ENCODE measurements at places on chromosomes 6 and 20. TPM values are rescaled to one million over a fixed set of nuclear protein-coding genes. Genes with fewer than 3 reads are reported as not detected.

DNA sequence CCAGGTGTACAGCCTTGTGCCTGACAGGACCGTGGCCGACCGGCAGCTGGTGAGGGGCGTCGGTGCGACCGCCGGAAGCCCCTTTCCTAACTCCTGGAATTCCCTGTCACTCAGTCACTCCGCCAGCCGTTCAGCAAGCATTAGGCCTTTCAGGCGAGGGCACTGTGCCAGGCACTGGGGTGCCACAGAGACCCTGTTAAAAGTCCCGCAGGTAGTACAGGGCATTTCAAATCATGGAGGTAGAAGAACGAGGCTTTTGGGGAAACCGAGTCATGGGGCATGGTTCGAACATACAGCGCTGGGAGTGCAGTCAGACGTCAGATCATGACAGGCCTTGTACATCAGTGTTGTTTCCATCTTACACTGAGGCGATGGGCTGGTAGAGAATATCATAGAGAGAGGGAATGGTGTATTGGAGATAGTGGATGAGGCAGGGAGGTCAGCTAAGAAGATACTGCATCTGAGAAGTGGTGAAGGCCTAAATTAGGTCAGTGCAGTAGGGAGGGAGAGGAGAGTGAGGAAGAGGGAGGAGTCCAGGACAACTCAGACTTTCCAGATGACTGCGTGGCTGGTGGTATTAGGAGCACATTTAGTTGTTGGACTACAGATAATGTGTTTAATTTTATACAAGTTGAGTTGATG, 892 bp upstream of the DXO start:
- no peak for ATAC-seq

DNA sequence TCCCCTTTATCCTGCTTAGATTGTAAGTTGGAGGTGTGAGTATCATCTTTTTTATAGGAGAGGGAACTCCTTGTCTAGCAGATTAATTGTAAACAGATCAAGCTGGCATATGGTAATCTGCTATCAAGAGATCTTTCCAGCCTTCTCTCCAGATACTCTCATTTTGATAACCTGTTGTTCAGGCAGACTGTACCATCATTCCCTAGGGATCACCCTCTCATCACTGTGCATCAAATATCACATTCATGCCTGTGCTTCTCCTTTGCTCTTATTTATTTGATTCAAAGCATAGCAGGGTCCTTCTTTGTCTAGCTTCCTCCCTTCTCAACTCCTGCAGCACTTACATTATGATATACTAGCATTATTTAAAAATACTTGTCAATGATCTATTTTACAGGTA, 73.8 kb downstream of the LRRC1 start:
- no peak for ATAC-seq

KIF25 gene
- not detected for total RNA-seq

DNA sequence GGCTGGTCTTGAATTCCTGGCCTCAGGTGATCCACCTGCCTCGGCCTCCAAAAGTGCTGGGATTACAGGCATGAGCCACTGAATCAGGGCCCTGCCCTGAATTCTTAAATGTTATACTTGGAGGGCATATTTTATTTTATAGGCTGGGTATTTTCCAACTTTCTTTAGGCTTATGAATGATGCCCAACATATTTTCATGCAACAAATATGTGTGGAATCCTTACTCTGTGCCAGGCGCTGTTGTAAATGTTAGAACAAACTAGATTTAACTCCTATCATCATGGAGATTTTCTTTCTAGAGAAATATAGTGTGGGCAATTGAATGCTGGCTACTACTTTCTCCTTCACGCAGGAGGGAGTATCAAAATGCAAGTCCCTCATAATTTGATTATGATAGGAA, 71.2 kb downstream of the SAMD5 start:
- no peak for ATAC-seq

GTPBP2 gene
- 28.8 TPM for total RNA-seq

- ATAC-seq = no peak
These were observed 165.7 kb downstream of the SOD2 start for GRCh38 chr6:159527351-159527750.

FAXC gene
- total RNA-seq = 18.4 TPM

FKBP1C gene
- total RNA-seq = 0.27 TPM

DNA sequence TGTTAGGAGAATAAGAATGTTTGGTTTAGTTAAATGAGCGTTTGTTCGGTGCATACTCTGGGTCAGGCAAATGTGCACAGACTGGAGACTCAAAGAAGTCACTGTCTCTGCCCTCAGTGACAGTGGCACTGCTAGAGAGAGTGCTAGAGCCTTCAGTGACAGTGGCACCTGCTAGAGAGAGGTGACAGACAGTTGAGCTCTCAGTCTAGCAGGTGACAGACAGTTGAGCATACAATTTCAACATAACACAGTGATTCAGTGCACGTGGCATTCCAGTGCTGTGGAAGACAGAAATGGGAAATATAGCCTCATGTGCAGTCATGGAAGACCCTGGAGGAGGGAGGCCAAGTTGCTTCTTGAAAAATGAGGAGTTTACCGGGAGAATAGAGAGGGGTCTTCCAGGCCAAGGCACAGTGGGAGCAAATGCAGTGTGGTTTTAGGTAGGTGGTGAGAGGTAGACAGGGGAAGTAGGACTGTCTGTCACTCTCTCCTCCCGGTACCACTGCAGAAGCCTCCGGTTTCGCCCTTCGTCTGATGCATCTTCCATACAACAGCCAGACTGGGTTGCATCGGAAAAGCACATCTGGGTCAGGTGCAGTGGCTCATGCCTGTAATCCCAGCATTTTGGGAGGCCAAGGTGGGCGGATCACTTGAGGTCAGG, 107.9 kb upstream of the CLDN20 start:
- no peak for ATAC-seq

DNA sequence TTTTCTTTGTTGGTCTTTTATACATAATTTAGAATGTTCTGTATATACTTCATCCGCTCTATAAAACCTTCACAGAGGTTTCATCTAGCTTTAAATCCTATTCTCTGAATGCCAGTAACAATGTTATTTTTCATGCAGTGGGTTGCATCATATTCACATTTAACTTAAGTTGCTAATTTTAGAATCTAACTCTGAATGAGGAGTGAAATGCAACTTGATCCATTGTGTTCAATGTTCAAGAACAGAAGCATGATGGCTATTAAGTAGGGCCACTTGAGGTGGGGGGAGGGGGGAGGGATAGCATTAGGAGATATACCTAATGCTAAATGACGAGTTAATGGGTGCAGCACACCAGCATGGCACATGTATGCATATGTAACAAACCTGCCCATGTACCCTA, 224.5 kb downstream of the NKAIN2 start:
- no peak for ATAC-seq

DNA sequence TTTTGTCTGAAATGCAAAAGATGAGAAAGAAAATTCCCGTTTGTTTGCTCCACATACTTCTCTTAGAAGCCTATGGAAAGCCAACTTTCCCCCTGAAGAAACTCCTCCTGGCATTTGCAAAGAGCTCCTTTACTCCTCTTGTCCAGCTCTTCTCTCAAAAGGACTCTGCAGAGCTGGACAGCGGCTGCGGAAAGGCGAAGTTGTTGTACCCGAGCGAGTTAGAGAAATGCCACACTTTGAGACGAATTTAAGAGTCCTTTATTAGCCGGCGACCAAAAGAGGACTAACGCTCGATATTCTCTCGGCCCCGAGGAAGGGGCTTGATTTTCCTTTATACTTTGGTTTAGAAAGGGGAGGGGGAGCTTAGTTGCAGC, 157.8 kb downstream of the TRIM27 start:
- no peak for ATAC-seq

GRCh38 chr20:46289432-46289831, 18.9 kb downstream of the CDH22 start:
- ATAC-seq = no peak

PFDN6 gene
- 52.6 TPM for total RNA-seq

DNA sequence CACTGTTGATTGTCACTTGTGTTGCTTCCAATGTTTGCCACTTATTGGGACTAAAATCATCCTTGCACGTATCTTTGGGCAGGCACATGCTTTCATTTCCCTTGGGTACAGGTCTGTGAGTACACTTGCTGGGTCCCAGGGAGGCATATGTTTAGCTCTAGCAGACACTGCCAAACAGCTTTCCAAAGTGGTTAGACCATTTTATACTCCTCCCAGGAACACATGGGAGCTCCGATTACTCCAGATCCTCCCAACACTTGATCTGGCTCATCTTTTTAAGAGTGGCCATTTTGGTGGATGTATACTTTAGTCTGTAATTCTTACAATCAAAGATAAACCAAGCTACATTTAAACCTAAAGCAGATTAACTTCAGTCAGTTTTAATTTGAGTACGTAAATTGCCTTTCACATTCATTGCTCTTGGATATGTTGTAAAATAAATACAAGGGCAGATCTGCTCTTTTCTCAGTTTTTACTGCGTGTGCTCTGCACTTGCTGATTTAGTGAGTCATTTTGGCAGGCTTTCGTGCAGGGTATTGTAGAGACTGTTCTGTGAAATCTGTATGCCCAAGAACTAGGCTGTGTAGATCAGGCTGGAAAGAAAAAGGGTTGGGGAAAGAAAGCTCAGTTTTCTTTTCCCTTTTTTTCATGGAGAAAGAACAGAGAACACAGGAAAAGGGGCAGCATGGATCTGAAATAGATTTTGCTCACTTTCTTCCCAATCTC, 19.5 kb downstream of the SLC22A1 start:
- ATAC-seq = peak; percentile 45

GRCh38 chr6:109456111-109456583, 575 bp upstream of the MICAL1 start:
- ATAC-seq = no peak

DNA sequence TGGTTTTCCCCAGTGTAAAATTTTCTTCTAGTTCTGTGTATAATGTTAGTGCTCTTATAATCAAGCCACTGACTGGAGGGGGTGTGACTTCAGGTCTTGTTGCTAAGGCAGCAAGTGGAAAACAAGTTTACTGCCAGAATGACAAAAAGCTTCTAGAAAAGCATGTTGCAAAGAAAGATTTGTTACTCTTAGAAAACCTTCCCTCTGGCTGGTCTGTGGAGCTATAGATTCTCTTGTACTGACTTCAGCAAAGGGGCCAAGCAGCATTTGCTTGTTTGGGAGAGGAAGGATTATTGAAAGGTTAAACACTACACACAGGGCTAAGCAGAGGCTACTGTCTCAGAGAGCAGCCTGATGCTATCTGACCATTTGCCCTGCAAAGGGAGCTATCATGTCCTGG, 288.8 kb downstream of the BTBD9 start:
- no peak for ATAC-seq

DNA sequence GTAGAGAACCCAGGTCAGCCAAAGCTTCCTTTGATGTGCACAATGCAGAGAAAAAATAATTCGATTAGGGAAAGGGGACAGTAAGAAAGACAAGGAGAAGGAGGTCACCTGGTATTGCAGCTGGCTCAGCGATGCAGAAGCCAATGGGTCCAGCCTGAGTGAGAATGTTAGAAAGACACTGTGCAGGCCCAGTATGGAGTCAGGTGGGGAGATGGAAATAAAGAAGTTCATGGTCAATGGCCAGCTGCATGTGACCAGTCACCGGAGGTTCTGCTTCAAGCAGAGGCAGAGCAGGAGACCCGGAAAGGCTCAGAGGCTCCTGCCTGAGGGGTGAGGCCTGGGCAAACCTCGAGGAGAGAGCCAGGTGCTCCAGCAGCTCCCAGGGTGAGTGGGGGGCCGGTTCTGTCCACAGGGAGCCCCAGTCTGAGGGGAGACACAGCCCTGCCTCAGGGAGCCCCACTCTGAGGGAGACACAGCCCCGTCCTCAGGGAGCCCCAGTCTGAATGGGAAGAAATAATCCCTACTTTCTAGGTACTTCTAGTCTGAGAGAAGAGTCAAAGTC, 51.3 kb downstream of the LRFN2 start:
- no peak for ATAC-seq

- ATAC-seq = no peak
These were observed 93.3 kb downstream of the SESN1 start for GRCh38 chr6:109001291-109001894.

GGTLC1 gene
- not detected for total RNA-seq

DNA sequence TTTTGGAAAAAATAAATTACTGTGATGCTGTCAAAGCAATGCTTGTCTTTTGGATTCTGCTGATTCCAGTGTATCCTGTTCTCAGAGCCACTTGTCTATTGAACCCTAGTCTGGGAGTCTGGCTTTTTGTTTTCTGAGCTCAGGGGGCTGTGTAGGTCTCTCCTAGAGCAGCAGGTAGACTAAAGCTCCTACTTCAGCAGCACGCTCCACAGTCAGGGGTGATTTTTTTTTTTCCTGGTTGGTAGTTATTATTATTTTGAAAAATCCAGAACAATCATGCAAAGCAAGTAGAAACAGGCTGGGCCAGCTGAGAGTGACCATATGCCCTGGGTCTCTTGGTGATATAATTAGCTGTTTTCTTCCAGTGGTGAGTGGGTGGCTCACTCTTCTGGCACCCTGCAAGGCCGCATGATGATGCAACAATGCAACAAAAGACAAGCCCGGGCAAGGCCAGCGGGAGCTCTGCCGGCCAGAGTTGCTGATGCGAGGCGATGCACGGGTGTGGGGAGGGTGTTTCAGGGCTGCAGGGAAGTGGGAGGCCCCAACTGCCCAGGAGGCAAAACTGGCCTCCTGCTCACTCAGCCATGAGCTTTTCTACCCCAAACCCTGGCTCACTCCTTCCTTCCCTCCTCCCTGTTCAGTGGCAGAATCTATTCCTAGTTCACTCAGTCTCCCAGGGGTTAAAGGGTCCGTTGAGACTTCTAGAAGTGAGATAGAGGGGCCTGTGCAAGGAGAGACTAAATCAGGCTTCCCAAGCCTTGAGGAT, 11.5 kb upstream of the CDKN1A start:
- peak; percentile 87 for ATAC-seq

- ATAC-seq = no peak
These were observed 289.6 kb downstream of the RFPL4B start for GRCh38 chr6:112636650-112637262.

DNA sequence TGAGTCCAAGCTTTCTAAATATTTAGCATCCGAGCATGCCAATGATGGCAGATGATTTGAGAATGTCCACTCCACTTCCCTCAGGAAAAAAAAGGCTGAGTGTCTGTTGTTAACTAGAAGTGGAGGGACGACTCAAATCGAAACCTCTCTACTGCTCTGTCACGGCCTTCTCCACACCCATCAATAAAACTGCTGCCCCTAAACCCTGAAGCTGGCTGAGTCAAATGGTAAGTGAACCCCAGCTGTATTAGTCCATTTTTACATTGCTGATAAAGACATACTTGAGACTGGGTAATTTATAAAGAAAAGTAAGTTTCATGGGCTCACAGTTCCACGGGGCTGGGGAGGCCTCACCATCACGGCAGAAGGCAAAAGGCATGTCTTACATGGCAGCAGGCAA, 707.0 kb downstream of the QKI start:
- ATAC-seq = no peak

MTFR2 gene
- total RNA-seq = not detected

DNA sequence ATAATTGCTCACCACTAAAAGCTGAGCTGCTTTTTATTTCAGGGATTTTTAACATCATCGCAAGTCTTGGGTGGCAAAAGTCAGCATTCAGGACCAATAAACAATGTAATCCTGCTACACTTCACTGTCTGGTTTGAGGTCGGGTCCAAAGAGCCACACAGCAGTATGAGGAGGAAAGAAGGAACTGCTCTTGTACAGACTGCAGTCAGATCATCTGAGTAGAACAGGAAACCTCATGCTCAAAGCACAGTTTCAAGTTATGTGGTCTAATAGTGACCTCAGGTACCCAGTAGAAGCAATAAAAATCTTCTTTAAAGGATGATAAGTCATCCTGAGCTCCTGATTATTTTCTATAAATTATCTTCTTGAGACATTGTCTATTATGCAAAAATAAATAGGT, 211.4 kb downstream of the FUT9 start:
- ATAC-seq = no peak
